ENCODE measurements at places on chromosomes 11 and 22.

DNA sequence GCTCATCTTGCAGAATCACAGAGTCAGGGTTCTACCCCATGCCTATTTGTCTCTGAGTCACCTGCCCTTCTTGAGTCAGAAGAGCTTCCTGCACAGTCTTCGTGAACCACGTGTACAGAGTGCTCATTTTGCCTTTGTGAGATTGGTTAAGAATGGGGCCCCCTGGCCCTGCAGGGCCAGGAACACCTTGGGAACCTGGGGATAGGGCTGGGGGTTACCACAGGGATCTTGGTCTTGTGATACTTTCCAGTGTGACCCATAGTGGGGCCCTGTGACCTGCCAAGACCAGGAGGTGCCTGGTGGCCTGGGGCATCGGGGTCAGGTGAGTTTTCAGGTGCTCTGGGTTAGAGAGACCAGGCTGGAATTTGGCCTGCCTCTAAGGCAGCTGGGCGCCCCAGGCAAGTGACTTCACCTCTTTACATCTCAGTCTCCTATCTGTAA, 9.4 kb downstream of the TMPRSS13 start:
- DNase-seq: peak; percentile 64

- DNase-seq: peak; percentile 91
Measured at GRCh38 chr11:10809373-10810160, 841 bp upstream of the EIF4G2 start.

GRCh38 chr11:65767406-65767805, 13.4 kb downstream of the AP5B1 start:
- no peak for DNase-seq

DNA sequence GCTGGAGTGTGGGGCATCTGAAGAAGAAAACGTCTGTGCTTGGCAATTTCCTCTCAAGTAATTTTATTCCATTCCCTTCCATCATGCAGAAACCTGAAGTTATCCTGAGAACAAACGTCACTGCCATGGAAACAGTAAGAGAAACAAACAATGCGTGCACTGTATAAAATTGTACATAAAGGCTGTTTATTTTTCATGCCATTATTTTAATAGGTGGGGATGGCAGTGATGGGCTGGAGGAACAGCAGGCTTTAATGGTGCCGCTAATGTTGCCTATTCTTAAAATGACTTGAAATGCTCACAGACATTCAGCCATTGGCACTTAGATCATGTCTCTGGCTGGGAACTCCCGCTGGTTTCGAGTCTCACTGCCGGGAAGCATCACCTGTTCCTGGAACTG, 7.5 kb upstream of the SEZ6L start:
- DNase-seq: no peak

GRCh38 chr11:46914910-46915309, 3.4 kb downstream of the LRP4 start:
- no peak for DNase-seq

GRCh38 chr11:128207861-128208321, 379.5 kb downstream of the ETS1 start:
- no peak for DNase-seq

- DNase-seq: no peak
Measured at GRCh38 chr11:78339945-78340344, 77.7 kb downstream of the GAB2 start.

DNA sequence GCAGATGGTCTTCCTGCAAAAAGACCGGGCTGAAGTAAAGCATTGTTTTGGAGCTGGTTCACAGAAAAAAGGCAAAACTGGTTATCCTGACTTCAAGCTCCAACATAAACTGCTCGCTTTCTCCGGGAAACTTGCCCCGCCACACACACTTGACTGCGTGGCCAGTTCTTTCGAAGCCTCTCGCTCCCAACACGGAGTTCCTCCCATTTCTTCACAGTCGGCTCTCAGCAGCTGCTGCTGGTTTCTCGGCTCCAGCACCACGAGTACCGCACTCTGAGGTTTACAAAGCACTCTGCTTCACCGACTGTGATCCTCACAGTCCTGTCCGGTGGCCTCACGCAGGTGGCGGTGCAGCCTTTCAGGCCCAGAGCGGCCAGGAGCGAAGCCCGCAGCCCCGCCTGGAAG, 264 bp downstream of the CHEK1 start:
- DNase-seq: no peak

GRCh38 chr11:6353367-6353987, 33.2 kb upstream of the CAVIN3 start:
- no peak for DNase-seq

- no peak for DNase-seq
Measured at GRCh38 chr22:40121461-40121860, 56.3 kb upstream of the TNRC6B start.

GRCh38 chr11:17183836-17184235, 23.9 kb downstream of the PIK3C2A start:
- DNase-seq: no peak

DNA sequence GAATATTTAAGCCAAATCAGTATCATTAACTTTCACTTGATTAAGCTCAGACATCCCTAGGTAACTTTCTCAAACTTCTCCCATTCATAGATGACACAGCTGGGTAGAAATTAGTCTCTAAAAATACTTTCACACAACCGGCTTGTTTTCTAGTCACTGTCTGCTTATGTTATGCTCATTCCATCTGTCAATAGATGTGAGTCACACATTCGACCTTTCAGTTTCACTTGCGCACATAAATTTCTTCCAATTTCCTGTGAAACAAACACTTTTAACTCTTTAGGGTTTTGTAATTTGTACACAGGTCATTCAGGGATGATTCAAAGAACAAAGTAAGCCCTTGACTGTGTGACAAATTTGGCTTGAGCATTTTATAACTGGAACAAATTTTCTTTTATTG, 723.0 kb downstream of the KCNA4 start:
- DNase-seq: no peak

DNA sequence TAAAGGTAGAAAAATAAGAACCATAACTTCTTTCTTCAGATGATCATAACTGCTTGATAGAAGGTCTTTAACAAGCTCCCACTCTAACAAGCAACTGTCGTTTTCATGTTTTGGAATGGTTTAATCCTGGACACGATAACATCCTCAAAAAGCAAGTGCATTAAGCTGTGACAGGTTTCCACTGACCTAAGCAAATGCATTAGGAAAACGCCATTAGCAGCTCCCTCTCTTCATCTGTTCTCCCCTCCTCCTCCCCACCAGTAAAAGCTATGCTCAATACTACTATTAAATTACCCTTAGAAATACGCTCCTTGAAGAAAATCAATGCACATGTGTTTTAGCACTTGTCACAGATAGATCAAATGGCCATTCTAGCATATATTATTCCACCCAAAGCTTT, 729.4 kb downstream of the OPCML start:
- no peak for DNase-seq

DNA sequence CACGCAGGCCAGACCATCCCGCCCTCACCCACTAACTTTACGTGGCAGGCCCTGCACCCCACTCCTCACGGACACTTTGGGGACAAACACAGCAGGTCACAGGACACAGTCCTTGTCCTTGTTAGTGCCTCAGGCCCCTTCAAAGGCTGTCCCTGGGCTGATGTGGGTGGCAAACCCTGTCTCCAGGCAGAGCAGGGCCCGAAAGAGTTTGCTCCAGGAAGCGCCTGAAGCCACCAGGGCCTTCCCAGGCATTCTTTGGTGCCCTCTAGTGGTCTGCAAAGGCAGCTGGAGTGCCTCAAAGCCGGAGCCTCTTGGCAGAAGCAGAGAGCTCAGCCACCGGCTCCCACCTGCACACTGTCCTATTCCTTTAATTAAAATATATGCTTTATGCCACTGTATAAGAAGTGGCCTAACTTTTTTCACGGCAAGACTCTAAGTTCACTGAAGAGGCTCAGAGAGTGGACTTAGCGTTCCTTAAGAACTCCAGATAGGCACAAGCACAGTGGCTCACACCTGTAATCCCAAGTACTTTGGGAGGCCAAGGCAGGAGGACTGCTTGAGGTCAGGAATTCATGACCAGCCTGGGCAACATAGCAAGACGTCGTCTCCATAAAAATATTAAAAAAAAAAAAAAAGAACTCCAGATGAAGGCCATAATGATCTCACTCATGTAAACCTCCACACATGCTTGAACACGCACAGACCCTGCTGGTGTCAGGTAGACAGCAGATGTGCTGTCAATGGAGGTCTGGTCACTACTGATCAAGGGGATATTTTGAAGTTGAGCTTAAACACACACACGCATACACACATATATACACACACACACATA, 11.1 kb downstream of the TXN2 start:
- peak; percentile 95 for DNase-seq

DNA sequence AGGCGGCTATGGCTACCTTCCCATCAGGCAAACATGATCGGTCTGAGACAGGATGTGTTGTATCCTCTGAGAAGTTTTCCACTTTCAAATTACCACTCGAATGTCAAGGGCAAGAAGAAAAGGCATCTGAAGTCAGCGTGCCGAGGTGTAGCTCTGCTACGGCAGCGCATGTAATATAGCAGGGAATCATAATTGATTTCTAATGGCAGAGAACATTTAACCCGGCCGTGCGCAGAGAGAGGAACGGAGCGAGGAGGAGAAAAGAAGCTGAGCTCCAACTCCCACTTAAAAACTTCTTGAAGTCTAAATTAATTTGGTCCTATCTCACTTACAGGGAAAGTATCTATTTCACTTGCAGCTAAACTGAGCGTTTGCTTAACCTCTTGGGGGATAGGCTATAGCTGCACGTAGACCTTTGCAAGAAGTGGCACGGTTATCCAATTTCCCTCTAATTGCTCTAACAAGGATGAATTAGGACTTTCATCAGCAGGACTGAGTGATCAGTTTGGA, 137.3 kb upstream of the KIRREL3 start:
- DNase-seq: no peak

DNA sequence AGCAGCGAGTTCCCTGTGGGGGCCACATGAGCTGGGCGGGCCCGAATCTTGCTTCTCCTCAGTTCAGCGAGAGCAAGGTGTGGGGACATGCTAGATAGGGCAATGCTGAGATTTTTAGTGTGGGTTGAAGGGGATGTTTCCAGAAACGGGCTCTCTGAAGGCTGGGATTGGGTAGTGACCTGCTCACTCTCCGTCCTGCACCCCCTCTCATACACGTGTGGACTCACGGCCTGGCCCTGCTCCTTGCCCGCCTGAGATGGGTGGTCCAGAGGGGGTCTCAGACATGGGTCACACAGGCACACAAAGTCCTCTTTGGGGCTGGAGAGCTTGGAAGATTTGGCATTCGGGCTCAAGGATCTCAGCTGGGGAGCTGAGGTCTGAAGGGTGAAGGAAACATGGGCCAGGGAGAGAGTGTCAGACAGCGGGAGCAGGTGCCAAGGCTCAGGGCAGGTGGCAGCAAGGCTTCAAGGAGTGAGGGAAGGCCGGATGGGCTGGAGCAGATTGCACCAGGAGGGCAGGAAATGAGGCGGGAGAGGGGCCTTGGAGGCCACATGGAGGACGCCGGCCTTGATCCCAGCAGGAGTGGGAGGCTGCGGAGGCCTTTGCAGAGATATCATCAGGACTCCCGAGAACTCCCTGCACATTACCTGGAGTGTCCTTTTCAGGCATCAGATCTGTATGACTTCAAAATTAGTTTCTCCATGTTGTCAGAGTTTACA, 74.1 kb downstream of the PARVB start:
- DNase-seq: peak; percentile 64

DNA sequence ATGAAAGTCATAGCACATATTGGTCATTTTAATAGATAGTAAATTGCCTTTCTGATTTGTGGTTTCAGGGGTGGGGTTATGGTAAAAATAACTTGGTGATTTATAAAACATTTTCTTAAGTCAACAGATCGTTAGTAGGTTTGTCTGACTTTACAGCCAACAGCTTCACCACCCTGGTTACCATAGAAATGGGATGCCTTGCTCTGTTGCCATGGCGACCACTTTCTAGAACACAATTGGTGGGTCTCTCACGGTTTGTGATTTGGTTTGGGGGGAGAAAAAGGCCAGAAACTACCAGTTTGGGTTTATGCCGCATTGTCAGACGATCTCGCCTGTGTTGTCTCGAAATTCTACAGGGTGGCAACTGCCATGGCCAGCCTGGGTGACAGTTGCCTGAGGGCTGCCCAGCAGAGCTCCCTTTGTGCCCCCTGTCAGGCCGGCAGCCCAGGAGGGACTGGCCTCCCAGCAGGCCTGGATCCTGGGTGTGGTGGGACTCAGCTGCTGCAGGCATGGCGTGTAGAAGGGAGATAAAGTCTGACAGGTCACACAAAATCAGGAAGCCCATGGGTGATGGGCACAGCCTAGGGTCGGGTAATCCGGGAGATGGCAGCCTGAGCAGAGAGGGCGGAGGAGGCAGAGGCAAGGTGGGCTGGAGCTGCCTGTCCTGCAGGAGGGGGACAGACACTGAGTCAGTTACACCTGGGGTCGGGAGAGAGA, 30.9 kb downstream of the KCNC1 start:
- peak; percentile 59 for DNase-seq

GRCh38 chr22:26887456-26887855, 230.1 kb downstream of the MIAT start:
- DNase-seq: no peak

DNA sequence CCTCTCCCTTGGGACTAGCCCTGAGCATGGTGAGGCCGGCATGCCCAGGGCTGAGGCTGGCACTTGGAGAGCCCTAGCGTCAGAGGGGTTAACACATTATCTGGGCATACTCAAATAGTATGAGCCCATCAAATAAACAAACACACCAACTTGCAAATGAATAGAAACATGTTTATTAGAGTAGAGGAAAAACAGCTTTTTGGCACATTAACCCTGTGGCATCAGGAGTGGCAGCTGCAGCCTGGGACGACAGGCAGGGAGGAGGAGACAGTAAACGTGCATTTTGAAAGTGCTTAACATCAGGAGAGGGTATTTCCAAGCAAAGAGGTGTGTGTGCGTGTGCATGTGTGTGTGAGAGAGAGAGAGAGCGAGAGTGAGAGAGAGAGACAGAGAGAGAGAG, 684.9 kb downstream of the NTM start:
- no peak for DNase-seq

All from spleen (tissue), 13 donors.